ENCODE measurements at places on chromosomes 13 and 19. TPM values are rescaled to one million over a fixed set of nuclear protein-coding genes. Genes with fewer than 3 reads are reported as not detected.

The ACER1 gene
- 0.14 TPM for total RNA-seq

The APOC4 gene
- total RNA-seq: not detected

The SERTM1 gene
- total RNA-seq: not detected

The GPC6 gene
- not detected for total RNA-seq

The SULT2B1 gene
- not detected for total RNA-seq

The GCDH gene
- total RNA-seq: 34.4 TPM

The C1QTNF9 gene
- total RNA-seq: not detected

The CTXN1 gene
- 0.29 TPM for total RNA-seq

The PSG3 gene
- total RNA-seq: not detected

The DNAAF3 gene
- not detected for total RNA-seq

The OR7G1 gene
- total RNA-seq: not detected

The SIGLECL1 gene
- not detected for total RNA-seq

The ZNF708 gene
- total RNA-seq: 11.1 TPM

The NLRP4 gene
- not detected for total RNA-seq

The REEP6 gene
- total RNA-seq: 1.8 TPM

The PBX4 gene
- 45.7 TPM for total RNA-seq

The SLC25A41 gene
- not detected for total RNA-seq

The ARRDC5 gene
- total RNA-seq: not detected

The ABHD17A gene
- total RNA-seq: 110 TPM

The LGALS7B gene
- not detected for total RNA-seq

The GEMIN7 gene
- 30.1 TPM for total RNA-seq

The KLK15 gene
- not detected for total RNA-seq

The ZNF534 gene
- total RNA-seq: not detected

The KIR2DL1 gene
- not detected for total RNA-seq

The MUC16 gene
- total RNA-seq: not detected

The ZNF439 gene
- 5.6 TPM for total RNA-seq

The KCNN4 gene
- total RNA-seq: 120 TPM

The LRRC4B gene
- not detected for total RNA-seq

The CGB5 gene
- total RNA-seq: not detected

The ZNF93 gene
- total RNA-seq: 15.6 TPM

The PLIN3 gene
- total RNA-seq: 37.7 TPM

The CAPN12 gene
- total RNA-seq: 9.0 TPM

The CYP2F1 gene
- total RNA-seq: not detected

The ZNF714 gene
- 18.0 TPM for total RNA-seq

The GPR4 gene
- not detected for total RNA-seq

Data from activated CD4-positive, alpha-beta memory T cell treated with anti-CD3 and anti-CD28 coated beads for 36 hours (primary cell).